ENCODE measurements at places on chromosomes 6 and 20.

- DNase-seq: no peak
Observed at GRCh38 chr6:129508477-129509145, 201.4 kb downstream of the ARHGAP18 start.

DNA sequence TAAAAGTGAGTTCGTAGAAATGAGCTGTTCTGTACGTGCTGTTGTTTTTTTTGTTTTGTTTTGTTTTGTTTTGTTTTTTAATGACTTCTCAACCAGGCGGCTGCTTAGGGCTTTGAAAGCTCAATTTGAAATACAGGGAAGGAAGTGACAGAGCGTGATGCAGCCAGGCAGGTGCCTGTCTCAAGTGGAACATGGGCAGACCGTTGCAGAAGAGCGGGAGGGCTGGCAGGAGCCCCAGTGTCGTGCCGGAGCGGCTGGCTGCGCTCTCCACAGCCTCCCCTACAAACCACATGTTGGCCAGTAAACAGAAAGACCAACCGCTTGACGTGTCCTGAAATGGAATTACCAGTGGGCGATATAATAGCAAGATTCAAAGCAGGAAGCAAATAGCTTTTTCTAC is 164.9 kb upstream of the RREB1 start:
- peak; percentile 99 for DNase-seq

- no peak for DNase-seq
Observed at GRCh38 chr6:37699138-37699766, 1.6 kb upstream of the MDGA1 start.

DNA sequence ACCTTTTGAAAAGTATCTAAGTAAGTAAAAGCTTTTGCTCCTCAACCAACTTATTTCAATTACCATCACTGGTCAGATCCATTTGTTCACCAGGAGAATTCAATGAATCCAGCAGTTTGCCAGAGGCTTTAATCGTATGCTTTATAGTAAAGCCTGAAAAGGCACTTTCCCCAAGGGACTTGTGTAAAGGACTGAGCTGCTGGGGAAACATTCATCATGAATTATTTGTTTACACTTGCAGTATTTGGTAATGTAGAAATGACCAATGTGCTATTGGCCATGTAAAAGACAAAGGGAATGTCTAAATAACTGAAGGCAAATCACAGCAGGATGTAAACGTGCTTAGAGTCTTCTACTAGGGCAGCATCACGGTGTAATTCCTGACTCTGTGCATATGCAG is 471.4 kb downstream of the ADGRB3 start:
- DNase-seq: no peak

- DNase-seq: no peak
Observed at GRCh38 chr6:131803007-131803769, 4.6 kb upstream of the ENPP1 start.

GRCh38 chr6:160174681-160175080 is 53.1 kb downstream of the SLC22A1 start:
- no peak for DNase-seq

DNA sequence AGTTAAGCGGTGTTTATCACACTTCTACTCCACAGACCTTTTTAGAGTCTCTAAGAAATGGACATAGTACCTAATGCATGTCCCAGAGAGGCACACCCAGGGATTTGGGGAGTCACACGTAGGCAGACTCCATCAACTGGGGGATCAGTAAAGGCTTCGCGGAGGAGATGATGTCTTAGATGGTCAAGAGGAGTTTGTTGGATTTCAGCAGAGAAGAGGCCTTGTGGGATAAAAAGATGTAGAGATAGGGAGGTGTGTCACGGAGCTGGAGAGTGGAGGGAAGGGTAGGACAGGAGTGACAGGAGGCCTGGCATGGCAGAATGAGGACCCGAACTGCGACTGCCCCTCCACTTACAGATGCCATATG is 9.1 kb downstream of the DYNLRB1 start:
- DNase-seq: no peak

DNA sequence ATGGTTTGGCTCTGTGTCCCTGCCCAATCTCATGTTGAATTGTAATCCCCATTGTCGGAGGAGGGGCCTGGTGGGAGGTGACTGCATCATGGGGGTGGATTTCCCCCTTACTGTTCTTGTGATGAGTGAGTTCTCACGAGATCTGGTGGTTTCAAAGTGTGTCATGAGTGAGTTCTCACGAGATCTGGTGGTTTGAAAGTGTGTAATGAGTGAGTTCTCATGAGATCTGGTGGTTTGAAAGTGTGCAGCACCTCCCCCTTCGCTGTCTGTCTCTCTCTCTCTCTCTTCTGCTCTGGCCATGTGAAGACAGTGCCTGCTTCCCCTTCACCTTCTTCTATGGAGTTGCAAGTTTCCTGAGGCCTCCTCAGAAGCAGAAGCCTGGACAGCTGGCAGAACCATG is 87.6 kb downstream of the MYLK4 start:
- peak; percentile 43 for DNase-seq

DNA sequence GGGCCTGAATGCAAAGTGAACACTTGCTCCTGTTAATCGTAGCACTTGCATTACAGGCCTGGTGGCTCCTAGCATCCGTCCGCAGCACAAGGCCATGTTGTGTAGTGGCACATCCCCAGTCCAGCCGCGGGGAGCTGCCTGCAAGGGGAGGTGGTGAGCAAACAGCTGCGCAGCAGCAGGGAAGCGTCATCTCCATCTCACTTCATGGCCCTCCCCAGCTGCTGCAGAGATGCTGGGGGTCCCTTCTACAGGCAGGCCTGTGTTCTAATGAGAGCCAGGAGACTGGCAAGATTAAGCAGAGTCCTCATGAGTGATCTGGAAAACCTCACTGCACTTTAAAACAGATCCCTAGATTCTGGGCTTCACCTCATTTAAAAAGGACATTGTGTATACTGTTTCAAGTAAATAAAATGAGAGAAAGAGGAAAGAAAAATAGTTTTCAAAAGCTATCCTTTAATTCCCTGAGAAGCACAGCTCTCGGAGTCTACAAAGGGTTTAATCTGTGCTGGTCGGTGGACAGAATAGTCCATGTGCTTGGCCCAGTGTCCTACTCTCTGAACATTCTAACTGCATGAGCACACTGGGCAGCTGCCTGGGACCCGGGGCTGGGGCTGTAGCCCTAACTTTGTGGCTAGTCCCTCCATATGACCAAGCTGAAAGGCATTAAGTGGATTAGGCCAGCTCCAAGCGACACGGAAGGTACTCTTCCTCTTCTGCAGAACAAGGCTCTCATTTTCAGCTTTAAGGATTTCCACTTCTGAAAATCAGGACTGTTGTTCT is 125.8 kb downstream of the LY86 start:
- no peak for DNase-seq

Measured in KBM-7 (cell line).